ENCODE measurements at places on chromosomes 3 and 15.

DNA sequence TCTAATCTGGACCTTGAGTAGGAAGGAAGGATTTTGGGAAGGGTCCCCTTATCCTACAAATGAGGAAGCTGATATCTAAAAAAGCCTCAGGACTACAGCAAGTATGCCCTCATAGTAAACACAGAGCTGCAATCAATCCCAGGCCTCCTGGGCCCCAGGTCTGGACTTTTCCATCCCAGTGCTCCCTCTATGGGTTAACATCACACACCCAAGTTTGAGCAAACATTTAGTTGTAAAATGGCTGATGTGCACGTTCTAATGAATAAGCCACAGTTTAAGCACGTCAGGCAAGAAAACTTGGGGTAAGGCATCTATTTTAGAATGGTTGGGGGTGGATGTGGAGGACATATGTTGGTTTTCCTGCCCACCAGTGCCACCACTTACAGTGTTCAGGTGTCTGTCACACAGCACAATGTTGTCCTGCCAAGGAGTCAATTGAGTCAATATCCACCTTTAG is 44.3 kb upstream of the UBE2E1 start:
- no peak for ATAC-seq

GRCh38 chr15:38164061-38164460 is 88.6 kb upstream of the SPRED1 start:
- no peak for ATAC-seq

- ATAC-seq: no peak
Observed at GRCh38 chr15:61685534-61685933, 374.7 kb downstream of the VPS13C start.

DNA sequence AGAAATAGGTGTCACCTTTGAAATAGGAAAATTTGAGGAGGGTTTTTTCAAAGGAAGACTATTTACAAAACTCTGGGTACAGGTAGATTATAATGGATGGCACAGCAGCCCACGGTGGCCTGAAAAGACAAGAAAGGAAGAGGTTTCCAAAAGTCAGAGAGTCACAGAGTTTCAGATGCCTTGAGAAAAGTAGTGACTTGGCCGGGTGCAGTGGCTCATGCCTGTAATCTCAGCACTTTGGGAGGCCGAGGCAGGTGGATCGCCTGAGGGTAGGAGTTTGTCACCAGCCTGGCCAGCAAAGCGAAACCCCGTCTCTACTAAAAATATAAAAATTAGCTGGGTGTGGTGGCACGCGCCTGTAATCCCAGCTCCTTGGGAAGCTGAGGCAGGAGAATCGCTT is 35.2 kb downstream of the OSTN start:
- ATAC-seq: no peak

GRCh38 chr3:181919375-181919774 is 207.7 kb downstream of the SOX2 start:
- no peak for ATAC-seq

- no peak for ATAC-seq
Observed at GRCh38 chr3:11300970-11301369, 28.8 kb downstream of the ATG7 start.

DNA sequence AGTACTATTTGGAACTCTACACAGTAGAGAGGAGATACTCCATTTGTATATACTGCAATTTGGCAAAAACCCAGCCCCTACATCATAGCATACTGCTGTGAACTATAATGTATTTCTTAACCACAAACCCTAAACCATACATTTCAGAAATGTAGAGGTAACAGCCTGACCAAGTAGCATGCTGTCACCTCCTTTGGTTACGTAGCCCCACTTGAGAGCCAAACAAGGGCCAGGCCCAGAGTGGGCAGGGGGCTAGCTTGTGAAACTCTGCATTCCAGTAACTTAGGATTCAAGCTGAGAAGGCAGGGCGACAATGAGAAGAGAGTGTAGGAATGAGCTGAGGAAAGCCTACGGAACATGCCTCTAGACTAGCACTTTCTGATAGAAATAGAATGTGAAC is 135.8 kb downstream of the GREM1 start:
- no peak for ATAC-seq

DNA sequence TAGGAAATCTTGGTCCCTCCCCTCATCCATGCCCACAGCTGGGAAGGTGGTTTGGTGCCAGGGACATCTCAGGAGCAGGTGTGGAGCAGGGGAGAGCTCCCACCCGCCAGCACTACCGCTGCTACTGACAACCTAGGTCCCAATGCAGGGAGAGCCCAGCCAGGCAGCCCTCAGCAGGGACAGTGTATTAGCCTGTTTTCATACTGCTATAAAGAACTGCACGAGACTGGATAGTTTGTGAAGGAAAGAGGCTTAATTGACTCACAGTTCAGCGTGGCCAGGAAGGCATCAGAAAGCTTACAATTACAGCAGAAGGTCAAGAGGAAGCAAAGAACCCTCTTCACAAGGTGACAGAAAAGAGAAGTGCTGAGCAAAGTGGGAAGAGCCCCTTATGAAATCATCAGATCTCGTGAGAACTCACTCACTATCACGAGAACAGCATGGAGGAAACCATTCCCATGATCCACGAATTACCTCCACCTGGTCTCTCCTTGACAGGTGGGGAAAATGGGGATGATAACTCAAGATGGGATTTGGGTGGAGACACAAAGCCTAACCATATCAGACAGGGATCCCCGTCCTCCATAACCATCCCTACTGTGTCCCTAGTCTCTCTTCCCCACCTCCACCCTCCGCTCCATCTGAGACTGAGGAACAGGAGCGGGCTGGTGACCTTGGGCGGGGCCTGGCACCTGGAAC is 218.6 kb downstream of the TBC1D2B start:
- ATAC-seq: peak; percentile 54

- no peak for ATAC-seq
Observed at GRCh38 chr3:2967871-2968270, 142.3 kb downstream of the IL5RA start.

GRCh38 chr3:128307029-128307633 is 153.8 kb downstream of the EEFSEC start:
- ATAC-seq: no peak

GRCh38 chr3:97719156-97719821 is 45.3 kb upstream of the ARL6 start:
- ATAC-seq: peak; percentile 93

DNA sequence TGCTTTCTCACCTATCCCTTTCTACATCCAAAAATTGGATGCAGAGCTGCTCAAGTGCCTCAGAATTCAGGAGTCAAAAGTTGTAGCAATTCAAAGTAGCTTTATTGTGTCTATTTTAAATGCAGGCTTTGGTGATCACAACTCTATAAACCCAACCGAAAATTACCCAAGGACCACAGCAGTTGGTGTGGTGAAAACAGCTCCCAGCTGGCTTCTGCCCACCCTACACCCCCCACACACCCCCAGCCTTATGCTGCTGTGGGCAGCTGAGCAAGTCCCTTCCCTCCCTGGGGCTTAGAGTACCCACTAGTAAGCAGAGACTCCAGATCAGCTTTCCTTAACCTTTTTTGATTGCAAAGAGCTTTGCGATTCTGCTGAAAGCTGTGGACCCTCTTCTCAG is 5.8 kb upstream of the HES1 start:
- ATAC-seq: no peak

GRCh38 chr3:100463646-100464155 is 28.7 kb upstream of the TMEM45A start:
- ATAC-seq: no peak

- no peak for ATAC-seq
Observed at GRCh38 chr3:82475306-82475705, 713.9 kb upstream of the GBE1 start.

DNA sequence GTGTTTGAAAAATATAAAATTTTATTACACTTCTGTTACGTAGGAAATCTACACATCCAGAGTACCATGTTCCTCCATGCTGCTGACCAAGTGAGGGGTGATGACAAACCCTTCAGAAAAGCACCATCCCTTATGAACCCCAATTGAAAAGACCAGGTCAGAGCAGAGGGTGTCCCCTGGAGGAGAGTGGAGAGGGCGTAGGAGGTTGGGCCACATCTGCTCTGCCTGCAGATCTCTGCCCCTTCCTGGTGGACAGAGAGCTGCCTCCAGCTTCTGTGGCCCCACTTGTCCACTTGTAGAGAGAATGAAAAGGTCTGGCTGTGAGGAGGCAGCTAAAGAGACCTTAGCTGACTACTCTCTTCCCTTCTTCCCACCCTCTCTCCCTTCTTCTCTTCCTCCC is 55.5 kb downstream of the GLDN start:
- no peak for ATAC-seq

- no peak for ATAC-seq
Observed at GRCh38 chr15:67185051-67185450, 69.4 kb downstream of the AAGAB start.

- ATAC-seq: no peak
Observed at GRCh38 chr15:40249477-40250303, 10.8 kb downstream of the PAK6 start.

DNA sequence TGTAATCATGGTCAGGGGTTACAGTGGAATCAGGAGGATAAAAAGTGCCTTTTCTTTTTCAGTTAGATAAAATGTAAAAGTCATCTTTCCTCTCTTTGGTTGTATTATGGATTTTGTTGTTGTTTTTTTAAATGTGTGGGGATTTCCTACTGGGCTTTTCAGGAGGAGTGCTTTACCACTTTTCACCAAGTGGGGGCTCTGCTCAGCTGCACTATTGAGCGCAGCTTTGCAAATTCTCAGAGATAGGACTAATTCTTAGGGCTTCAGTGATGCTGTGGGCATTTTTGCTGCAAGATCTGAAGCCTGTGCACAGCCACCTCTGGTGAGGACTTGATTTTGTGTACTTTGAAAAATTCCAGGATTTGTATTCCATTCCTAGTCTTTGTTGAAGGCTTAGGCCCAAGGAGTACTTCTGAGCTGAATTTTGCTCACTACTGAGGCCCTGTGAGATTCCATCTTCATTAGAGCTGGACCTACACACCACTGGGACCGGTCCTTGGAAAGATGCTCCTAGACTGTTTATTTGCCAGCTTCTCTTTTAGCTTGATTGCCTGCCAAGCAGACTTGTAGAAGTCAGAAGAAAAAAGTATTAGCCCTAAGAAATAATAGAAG is 7.5 kb downstream of the GNB5 start:
- no peak for ATAC-seq

GRCh38 chr3:17730318-17730967 is 12.0 kb downstream of the TBC1D5 start:
- ATAC-seq: peak; percentile 51

GRCh38 chr3:123807820-123808219 is 76.3 kb downstream of the MYLK start:
- peak; percentile 41 for ATAC-seq

DNA sequence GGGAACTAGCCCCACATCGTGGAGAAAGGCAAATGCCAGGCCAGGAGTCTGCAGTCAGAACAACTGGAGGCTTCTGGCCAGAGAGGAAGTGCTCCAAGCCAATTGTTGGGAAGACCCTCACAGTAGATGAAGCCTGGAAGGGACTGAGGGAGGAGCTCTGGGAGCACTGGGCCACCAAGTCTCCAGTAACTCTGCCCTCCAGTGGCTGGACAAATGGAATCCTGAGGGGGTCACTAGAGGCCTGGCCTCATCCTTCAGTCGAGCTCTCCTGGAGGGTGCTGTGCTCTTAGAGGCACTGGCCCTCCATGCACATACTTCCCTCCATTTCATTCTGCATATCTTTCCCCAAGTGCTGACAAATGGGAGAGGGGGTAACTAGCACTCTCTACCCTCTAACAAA is 103.0 kb downstream of the MYLK start:
- ATAC-seq: no peak

DNA sequence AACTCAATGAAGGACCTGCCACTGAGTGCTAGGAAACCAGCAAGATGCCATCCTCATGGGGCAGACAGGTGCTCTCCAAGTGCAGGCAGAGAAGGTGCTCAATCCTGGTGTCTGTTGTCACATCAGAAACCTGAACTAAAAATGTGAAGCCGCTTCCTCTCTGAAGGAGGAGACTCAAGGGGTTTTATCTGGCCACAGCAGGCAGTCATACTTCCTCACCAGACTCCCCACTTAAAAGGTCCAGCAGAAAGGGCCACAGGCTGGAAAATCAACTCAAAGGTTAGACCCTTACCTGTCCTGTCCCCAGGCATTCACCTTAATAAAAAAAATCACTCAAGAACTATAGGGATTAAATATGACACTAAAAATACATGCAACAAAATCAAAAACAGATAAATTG is 4.8 kb downstream of the CCDC12 start:
- no peak for ATAC-seq

DNA sequence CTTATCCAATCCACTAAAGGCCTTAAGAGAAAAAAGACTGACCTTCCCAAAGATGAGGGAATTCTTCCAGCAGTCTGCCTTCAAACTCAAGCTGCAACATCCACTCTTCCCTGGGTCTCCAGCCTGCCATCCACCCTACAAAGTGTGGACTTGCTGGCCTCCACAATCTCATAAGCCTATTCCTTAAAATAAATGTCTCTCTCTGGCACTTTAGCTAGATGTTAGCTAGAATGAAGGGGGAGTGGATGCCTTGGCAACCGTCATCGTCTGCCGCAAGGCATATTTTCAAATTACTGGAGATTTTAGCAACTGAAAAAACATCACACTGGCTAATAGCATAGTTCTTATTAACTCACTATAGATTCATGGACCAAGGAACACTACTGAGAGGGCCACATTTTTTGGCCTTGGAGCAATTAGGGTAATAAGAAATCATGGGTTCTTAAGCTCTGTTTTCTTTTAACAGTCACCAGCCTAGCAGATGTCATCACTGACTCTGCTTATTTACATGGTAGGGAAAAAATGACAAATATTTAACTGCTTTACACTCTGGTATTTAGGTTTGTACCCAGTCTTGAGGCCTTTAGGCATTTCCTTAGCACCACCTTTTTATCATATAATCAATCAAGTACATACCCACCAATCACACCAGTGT is 245.3 kb downstream of the MYRIP start:
- no peak for ATAC-seq
